ENCODE measurements at places on chromosomes 2 and 18. TPM values are rescaled to one million over a fixed set of nuclear protein-coding genes. Genes with fewer than 3 reads are reported as not detected.

The HOXD12 gene
- total RNA-seq: not detected

The LYPD6B gene
- total RNA-seq: not detected

The CLEC4F gene
- total RNA-seq: 0.09 TPM

The ACOXL gene
- 0.09 TPM for total RNA-seq

The DYNAP gene
- total RNA-seq: not detected

The SP140 gene
- total RNA-seq: 0.22 TPM

The ABCG8 gene
- total RNA-seq: not detected
